ENCODE measurements at places on chromosomes 3 and 15.

- no peak for DNase-seq
Observed at GRCh38 chr15:40929660-40930429, 705 bp downstream of the DLL4 start.

GRCh38 chr3:31407665-31408064 is 125.1 kb upstream of the STT3B start:
- no peak for DNase-seq

DNA sequence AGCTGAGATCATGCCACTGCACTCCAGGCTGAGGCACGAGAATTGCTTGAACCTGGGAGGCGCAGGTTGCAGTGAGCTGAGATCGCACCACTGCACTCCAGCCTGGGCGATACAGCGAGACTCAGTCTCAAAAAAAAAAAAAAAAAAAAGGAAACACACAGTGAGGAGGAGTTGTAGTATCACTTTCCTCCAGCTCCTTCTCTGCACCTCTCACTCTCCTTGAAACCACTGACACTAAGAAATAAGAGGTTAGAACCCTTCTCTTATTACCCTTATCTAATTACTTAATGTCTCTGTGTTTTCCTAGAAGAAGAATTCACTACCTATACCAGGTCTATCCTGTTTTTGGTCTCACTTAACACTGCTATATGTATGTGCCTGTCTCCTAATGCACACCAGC is 31.7 kb downstream of the RAB27A start:
- no peak for DNase-seq

DNA sequence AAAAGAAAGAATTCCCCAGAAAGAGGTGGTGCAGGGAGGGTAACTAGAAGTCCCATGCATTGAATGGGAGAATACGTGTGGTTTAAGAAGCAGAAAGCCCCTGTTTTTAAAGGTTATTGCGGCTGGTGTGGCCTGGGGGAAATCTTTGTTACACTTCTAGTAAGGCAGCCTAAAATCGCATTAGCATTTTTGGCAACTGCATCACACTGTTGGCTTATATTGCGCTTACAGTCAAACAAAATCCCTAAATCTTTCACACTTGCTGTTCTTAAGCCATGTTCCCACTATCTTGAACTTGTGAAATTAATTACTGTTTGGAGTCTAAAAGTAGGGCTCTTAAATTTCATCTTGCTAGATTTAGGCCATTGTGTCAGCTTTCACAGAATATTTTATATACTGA is 66.0 kb upstream of the GOLIM4 start:
- DNase-seq, result no peak

GRCh38 chr15:40130799-40131502 is 22.3 kb upstream of the BMF start:
- DNase-seq, result no peak

DNA sequence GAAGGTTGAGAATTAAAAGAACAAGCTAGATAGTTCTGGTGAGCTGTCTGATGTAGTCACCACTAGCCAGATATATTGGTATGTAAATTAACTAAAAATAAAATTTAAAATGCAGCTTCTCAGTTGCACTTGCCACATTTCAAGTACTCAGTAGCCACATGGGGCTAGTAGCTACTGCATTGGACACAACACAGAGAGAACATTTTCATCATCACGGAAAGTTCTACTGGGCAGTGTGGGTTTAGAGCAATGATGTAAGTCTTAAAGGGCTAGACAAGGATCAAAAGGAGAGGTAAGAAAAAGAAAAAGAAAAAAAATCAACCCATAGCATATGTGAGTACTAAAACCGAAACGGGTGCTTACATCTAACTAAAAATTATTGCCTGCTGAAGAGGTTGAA is 282.4 kb upstream of the LRRFIP2 start:
- no peak for DNase-seq

GRCh38 chr3:37591116-37591781 is 270.4 kb upstream of the CTDSPL start:
- DNase-seq, result no peak

- no peak for DNase-seq
Observed at GRCh38 chr15:73983211-73983727, 8.8 kb downstream of the STOML1 start.

- DNase-seq, result peak; percentile 49
Observed at GRCh38 chr15:36415643-36416042, 163.8 kb upstream of the CDIN1 start.

GRCh38 chr3:129289201-129289921 is 10.7 kb downstream of the HMCES start:
- DNase-seq, result no peak

- no peak for DNase-seq
Observed at GRCh38 chr3:71103430-71103921, 480.1 kb downstream of the FOXP1 start.

- no peak for DNase-seq
Observed at GRCh38 chr3:54426381-54426780, 304.0 kb downstream of the CACNA2D3 start.

GRCh38 chr3:24829011-24829581 is 334.4 kb upstream of the THRB start:
- DNase-seq, result no peak

- no peak for DNase-seq
Observed at GRCh38 chr3:124532071-124532470, 198.2 kb upstream of the UMPS start.

- DNase-seq, result no peak
Observed at GRCh38 chr3:196168808-196169391, 42.3 kb downstream of the ZDHHC19 start.

DNA sequence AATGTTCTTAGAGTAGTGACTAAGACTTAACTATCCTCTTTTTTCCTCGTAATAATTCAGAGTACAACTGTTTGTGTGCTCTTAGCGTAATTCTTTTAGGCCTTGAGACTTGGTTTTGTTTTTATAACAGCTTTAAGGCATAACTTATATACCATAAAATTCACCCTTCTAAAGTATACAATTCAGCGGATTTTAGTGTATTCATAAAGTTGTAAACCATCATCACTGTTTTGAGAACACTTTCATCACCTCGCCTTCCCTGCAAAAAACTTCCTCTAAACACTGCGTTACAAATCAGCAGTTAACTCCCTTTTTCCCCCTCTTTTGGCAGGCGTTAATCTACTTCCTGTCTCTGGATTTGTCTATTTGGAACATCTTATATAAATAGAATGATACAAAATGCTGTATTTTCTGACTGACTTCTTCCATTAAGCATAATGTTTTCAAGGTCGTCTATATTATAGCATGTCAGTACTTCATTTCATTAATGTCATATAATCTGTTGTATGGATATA is 18.7 kb downstream of the DNAJC13 start:
- no peak for DNase-seq
